ENCODE measurements at places on chromosomes 5 and 9.

GRCh38 chr5:119270960-119271757 lies 84.7 kb upstream of the TNFAIP8 start:
- no peak for DNase-seq

DNA sequence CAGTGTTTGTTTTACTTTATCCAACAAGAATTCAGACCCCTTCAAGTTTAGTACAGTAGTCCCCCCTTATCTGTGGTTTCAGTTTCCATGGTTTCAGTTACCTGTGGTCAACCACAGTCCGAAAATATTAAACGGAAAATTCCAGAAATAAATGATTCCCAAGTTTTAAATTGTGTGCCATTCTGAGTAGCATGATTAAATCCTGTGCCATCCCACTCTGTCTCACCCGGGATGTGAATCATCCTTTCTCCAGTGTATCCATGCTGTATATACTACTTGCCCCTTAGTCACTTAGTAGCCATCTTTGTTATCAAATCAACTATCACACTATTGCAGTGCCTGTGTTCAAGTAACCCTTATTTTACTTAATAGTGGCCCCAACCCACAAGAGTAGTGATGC lies 153.8 kb upstream of the RASA1 start:
- DNase-seq, result no peak

- no peak for DNase-seq
These were observed 145.5 kb downstream of the ERCC6L2 start for GRCh38 chr9:96020792-96021550.

GRCh38 chr5:55159763-55160492 lies at the start of gene GPX8:
Gene GPX8, plus strand, starts transcription at chr5:55160171. Its CDS starts 22 bp downstream, at chr5:55160193.
- no peak for DNase-seq

DNA sequence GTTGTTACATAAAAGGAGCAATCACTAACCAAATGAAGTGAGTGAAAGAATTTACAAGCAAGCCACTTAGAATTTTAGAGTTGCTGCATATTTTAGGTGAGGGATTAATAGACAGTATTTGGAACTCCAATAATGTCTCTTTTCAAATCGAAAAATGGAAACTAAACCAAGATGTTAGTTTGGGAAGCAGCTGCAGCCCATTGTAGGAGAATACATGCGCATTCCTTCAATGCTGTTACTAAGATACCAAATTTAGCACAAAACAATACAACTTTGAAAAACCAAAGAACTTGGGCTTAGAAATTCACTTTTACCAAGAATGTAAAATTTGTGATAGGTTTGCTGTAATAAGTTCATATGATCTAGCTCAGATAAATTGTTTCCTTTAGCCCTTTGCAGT lies 411.8 kb upstream of the CDH6 start:
- DNase-seq, result no peak

GRCh38 chr5:79269733-79270166 lies 33.8 kb downstream of the JMY start:
- DNase-seq, result no peak

GRCh38 chr5:89948977-89949376 lies 460.6 kb downstream of the CETN3 start:
- DNase-seq, result no peak

- DNase-seq, result no peak
These were observed 41.6 kb upstream of the SLC30A5 start for GRCh38 chr5:69052181-69052580.

DNA sequence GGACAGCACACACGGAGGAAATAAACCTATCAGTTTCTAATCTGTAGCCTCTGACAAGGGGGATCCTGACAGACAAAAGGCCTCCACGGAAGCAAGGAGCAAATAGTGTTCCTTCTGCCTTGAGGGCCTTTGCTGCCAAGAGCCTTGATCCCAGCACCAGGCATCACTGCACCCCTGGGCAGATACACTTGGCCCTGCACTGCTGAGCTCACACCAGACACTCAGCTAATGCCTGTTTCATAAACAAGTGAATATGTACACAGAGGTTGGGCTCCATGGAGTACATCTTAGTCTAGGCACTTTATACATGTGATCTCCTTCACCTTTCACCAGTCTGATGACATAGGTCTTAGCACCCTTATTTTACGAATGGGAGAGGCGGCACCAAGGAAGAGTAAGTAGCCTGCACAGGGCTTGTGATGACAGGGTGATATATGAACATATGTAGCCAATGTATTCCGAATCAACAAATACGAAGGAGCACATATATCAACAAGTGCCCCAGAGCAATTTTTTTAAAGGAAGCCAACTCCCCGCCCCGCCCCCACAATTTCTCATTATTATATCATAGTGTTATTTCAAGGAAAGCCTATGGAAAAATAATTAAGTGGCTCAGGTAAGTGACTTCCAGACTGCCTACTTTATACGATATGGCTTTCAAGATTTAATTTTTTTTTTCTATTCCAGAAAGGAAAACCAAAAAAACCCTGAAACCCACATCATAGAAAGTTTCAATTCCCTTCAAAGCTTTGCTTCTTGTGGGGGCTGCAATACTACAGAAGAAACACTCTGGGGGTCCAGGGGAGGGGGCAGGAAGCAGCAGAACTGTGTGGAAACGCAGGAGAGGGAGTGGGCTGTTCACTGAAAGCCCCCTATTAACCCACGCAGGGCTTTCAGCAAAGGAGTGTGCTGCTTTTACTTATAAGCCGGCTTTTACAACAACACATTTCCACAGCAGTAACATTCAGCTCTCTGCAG lies 32.0 kb downstream of the CDC14B start:
- DNase-seq, result no peak

GRCh38 chr5:89480406-89481007 lies 597.5 kb upstream of the MEF2C start:
- no peak for DNase-seq

DNA sequence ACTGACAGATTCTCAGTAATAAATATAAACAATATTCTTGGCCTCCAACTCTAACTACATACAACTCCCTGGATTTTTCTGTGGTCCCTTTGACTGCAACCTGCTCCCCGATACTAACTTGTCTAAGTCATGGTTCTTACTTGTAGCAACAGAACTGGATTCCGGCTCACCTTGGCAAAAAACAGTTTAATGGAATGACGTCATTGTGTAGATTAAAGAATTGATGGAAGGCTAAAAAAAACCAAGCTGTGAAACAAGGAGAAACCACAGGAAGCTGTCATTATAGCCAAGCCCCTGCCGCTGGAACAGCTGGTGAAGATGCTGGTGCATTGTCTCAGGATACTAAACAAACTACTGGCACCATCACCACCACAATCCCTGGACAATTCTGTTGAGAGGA lies 11.4 kb upstream of the ADAMTS19 start:
- no peak for DNase-seq

DNA sequence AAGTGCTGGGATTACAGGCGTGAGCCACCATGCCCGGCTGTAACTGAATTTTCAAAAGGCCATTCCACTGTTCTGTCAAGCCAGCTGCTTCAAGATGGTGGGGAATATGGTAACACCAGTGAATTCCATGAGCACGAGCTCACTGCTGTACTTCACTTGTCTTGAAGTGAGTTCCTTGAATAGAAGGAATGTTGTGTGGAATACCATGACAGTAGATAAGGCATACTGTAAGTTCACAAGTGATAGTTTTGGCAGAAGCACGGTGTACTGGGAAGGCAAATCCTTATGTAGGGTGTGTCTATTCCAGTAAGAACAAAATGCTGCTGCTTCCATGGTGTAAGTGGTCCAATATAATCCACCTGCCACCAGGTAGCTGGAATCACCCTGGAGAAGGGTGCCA lies 6.6 kb upstream of the PRXL2C start:
- DNase-seq, result no peak

DNA sequence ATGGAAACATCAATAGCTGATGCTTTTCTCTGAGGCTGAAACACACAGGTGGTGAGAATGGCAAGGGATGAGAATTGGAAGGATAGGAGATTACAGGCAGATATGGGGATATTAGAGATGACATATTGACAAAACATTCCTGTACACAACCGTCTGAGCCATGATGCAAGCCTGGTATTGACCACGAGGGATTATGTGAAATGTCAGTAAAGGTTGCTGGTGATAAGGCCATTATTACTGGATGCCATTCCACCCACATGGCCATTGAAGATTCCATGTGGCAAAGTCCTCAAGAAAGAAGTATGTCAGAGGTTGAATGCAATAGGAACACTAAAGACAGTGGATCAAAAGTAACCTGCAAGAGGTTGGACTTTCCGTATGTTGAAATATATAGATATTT lies 15.7 kb downstream of the GRAMD2B start:
- DNase-seq, result no peak

DNA sequence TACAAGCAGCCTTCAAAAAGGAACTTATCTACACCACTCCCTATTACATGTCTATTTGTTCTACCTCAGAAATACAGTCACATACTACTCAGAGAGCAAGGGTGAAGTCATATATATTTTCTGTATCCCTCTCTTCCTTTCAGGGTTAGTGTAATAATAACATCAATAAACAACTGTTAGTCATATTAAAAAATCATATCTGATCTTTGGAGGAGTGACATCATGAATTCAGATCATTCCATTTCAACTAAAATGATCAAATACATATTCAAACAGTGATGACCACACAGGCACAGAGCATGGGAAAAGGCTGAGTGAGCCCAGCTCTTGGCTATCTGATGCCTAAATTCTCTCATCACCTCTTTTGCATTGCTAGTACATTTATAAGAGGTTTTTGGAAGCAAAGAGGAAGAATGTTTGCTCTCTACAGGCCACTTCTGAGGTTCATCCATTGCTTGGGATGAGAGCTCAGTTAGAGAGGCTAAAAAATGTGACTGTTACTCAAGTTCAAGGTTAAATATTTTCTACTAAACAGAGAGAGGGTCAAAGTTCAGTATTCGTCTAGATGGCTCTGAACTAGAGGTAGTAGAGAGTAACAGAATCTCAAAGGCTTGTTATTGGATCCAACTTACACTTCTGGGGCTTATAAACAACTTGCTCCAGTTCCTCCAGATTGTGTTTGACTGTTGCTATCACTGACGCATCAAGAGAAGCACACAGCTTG lies 39.0 kb downstream of the RIGI start:
- DNase-seq, result no peak

GRCh38 chr5:146007270-146007669 lies 70.9 kb downstream of the SH3RF2 start:
- no peak for DNase-seq

GRCh38 chr9:28900406-28900805 lies 1327.1 kb upstream of the C9orf72 start:
- DNase-seq, result no peak

DNA sequence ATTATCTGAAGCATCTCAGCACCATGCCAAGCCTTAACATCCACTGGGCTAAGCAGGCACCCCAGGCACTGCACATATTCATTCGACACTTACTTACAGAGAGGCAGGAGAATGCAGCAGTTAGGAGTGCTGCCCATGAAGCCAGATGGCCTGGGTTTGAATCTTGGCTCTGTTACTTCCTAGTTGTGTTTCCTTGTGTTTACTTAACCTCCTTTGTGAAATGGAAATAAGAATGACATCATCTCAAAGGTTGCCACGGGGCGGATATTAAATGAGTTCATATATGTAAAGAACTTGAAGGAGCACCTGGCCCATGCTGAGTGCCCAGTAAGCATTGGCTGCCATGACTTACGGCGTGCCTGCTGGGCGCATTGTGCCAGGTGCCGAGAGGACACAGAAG lies 565.2 kb downstream of the CDK5RAP2 start:
- DNase-seq, result no peak

DNA sequence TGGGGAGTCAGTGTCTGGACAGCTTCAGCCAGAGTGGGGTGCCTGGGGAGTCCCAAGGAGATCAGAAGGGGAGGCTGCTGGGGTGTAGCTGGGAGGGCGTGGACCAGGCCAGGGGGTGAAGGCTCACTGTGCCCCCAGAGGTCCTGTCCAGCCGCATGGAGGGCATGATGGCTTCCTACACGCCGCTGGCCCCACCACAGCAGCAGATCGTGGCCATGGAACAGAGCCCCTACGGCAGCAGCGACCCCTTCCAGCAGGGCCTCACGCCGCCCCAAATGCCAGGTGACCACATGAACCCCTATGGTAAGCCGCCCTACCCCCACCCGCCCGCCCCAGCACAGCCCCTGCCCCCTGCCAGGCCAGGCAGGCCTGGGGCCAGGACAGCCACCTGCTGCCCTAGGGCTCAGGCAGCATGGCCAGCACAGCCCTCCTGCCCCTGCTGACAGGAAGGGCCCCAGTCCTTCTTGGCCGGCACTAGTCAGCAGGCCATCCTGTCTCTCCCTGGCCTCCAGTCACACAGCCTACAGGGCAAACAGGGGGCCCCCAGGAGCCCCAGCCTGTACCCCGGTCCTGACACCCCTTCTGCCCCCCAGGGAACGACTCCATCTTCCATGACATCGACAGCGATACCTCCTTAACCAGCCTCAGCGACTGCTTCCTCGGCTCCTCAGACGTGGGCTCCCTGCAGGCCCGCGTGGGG lies 82.1 kb downstream of the LMX1B start:
- no peak for DNase-seq

- no peak for DNase-seq
These were observed 3.2 kb upstream of the ACOT12 start for GRCh38 chr5:81397176-81397575.

DNA sequence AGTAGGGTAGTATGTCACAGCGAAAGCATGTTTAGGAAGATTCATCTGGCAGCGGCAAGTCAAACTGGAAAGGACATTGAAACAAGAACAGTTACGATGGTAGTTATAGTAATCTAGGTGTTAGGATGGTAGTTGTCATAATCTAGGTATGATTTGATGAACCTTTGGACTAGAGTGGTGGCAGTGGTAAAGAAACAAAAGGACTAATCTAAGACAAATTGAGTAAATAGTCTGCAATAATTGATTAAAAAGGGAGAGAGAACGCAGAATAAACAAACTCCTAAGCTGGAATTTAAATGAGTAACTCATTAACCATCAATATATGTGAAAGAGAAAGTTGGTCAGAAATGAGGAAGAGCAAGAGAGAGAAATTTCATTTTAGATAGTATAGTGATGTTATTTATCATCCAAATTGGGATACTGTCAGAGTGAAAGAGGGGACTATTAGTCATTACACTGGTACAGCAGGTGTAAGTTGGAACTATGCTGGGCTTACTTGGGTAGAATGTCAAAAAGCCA lies 56.8 kb downstream of the MTREX start:
- peak; percentile 75 for DNase-seq

- DNase-seq, result no peak
These were observed 617.6 kb downstream of the KIF4B start for GRCh38 chr5:155631116-155631515.

GRCh38 chr9:112489039-112489546 lies 2.5 kb downstream of the KIAA1958 start:
- no peak for DNase-seq

DNA sequence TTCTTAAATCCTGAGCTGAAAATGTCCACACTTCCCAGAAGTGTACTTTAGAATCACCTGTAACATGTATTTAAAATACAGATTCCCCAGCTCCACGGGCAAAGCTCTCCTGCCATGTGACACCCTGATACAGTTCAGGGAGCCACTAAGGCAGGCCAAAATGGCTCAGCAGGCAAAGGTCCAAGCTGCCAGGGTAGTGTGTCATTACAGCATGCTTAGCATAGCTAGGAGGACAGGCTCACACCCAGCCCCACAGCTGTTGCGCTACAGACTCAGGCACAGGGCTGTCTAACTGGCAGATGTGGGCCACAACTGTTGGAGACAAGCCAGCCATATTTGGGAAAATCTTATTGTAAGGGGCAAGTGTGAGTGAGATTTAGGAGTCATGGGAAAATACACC lies 73.0 kb downstream of the C9orf85 start:
- no peak for DNase-seq

- no peak for DNase-seq
These were observed 11.0 kb downstream of the DEPDC1B start for GRCh38 chr5:60688980-60689379.

- no peak for DNase-seq
These were observed 4.5 kb upstream of the OTP start for GRCh38 chr5:77642738-77643653.
